ENCODE measurements at places on chromosomes 12 and 14.

- DNase-seq, result no peak
Measured at GRCh38 chr12:132351751-132352495, 22.5 kb upstream of the GALNT9 start.

DNA sequence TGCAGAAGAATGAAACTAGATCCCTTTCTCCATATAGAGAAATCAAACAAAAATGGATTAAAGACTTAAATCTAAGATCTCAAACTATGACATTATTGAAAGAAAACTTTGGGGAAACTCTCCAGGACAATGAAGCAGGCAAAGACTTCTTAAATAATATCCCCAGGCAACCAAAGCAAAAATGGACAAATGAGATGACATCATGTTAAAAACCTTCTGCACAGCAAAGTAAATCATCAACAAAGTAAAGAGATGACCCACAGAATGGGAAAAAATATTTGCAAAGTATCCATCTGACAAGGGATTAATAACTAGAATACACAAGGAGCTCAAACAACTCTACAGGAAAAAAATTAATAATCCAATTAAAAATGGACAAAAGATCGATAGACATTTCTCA is 101.0 kb downstream of the RALGAPA1 start:
- no peak for DNase-seq

DNA sequence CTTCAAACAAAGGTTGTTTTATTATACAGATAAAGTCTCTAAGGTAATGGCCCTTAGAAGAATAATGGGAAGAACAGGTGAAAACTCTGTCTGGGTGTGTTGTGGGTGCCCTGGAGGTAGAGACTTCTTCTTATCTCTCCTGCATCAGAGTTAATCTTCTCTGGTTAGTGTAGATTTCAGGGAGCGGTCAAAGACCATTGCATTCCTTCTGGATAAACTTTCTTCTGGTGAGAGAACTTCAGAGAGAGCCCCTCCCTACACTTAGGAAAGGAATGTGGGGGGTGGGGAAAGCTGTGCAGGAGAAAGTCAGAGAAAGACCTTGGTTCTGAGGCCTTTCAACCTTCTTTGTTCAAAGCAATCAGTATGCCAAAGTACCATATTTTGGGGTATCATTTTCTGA is 658.5 kb downstream of the DIO2 start:
- no peak for DNase-seq

DNA sequence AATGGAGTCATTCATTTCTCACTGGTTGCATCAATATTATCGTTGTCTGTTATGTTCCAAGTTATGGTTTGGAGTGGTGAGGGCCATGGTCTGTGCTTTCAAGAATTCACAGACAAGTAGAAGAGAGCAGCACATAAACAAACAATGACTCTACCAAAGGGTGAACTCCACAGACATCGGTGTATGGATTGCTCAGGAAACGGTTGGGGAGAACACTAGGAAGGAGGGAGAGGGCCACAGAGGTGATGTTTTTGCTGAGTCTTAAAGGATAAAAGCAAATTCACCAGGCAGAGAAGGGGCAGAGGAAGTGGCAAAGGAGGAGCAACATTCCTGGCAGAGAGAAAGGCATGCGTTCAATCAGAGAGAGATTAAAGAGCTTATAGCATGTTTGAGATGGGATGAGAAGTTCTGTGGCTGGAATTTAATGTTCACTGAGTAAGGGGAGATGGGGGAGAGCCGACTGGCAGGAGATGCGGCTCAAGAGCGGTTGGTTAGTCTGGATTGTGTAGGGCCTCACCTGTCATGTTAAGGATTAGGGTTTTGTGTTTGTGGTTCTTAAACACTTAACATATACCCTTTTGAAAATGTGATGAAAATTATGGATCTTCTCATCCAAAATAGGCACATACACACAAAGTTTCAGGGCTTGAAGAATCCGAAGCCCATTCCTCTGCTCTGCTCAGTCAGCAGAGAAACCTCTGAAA is 42.3 kb upstream of the FRMD6 start:
- DNase-seq, result peak; percentile 31

DNA sequence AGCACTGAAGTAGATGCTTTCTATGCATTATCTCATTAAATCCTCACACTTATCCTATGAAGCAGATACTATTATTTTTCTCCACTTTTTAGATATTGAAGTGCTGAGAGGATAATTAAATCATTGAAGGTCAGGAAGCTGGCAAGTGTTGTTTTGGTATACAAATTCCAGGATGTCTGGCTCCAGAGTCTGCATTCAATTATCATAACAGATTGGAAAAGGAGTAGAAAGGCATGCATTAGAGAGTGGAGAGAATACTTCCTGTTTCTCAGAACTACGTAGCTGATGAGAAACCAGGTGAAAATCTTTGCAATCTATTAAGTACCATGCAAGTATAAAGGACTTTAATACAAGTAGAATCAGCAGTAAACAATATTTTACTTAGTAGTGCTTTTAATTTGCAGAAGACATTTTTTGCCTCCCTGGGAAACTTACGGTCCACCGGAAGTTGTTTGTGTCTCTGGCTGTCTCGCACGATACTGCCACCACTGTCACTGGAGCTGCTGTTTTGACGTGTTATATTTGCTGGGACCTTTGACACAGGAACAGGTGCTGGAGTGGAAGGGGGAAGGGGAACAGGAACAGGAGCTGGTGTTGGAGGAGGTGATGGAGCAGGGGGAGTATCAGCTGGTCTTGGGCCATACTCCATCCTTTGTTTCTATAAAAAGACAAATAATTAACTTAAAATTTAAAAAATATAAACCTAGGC is 158.0 kb downstream of the EPS8 start:
- no peak for DNase-seq

- DNase-seq, result peak; percentile 13
Measured at GRCh38 chr12:80033448-80033847, 65.9 kb upstream of the OTOGL start.

- no peak for DNase-seq
Measured at GRCh38 chr14:74472601-74473000, 20.5 kb downstream of the NPC2 start.

DNA sequence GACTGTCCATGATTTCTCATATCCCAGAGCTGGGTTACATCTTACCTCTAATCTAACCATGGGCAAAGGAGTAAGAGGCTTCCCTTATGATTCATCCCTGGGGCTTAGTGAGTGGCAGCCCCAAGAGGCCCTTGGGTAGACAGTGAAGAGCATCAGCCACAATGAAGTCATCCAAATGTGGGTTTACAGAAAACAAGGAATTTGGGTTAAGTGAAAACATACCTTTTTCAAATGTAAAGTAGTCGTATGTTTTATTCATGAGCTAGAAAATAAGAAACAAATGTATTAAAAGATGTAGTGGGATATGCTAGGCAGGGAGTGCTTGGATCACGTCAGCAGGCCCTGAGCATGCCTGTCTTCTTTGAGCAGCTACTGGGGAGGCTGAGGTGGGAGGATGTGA is 54.0 kb upstream of the ELK3 start:
- no peak for DNase-seq

- no peak for DNase-seq
Measured at GRCh38 chr12:7137908-7138307, 7.7 kb downstream of the CLSTN3 start.

GRCh38 chr12:19979584-19979983 is 388.8 kb upstream of the PDE3A start:
- no peak for DNase-seq

DNA sequence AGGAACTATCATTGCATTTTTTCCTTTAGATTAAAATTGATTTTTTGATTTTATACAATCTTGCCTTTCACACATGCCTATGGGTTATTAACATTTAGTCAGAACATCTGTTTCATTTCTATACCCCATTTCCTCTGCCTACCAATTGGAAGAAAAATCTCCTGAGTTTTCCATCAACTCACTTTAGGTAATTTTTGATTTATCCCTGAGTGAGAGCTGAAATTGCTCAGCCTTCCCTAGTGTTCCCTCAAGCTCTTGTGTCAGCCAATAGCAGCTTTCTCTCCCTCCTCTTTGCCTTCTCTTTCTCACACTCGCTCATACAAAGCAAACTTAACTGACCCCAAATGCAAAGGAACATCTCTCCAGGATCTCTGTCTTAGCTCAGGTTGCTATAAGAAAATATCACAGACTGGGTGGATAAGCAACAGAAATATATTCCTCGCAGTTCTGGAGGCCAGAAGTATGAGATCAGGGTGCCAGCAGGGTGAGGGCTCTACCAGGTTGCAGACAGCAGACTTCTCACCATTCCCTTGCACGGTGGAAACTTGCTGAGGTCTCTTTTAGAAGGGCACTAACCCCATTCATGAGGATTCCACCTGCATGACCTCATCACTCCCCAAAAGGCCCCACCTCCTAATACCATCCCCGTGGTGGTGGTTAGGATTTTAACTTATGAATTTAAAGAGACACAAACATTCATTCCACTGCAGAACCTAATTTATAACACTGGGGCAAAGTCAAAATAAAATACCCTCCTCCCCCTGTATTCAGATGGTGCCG is 224.2 kb upstream of the SFSWAP start:
- no peak for DNase-seq

DNA sequence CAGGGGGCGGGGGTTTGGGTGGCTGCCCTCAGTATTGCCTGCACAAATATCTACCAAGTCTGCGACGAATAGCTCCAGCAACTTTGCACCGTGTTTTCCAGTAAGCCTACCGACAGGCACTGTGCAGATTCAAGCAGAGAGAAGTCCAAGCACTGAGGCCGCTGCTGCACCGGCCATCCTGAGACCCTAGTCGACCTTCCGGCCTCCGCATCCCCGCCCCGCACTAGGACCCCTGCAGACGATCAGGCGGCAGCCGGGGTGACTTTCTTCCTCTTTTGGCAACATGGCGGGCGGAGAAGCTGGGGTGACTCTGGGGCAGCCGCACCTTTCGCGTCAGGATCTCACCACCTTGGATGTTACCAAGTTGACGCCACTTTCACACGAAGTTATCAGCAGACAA is at the start of gene EIF2S3B:
Gene EIF2S3B, plus strand, starts transcription at position 271 of the 400 bp plus-strand sequence. Its CDS starts 13 bp downstream, at position 284.
- no peak for DNase-seq

DNA sequence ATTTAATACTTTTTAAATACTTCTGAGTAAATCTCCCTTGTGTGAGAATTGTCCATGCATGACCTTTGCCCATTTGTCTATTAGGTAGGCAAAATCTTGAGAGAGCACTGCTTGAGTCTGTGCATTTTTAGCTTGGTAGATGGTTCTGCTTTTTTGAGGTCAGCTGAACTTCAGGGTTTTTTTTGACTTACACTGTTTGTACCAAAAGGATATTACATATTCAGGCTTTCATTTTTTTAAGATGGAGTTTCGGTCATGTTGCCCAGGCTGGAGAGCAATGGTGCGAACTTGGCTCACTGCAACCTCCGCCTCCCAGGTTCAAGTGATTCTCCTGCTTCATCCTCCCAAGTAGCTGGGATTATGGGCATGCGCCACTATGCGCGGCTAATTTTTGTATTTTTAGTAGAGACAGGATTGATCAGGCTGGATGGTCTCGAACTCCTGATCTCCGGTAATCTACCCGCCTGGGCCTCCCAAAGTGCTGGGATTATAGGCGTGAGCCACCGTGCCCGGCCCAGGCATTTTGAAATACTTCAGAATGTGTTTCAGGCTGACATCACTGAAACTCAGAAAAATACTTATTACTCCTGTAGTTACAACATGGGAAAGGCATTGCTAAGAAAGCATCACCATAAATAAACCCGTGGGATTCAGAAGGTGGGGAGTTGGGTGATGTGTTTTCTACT is 11.1 kb downstream of the RASSF3 start:
- DNase-seq, result peak; percentile 59

- no peak for DNase-seq
Measured at GRCh38 chr12:3454780-3455179, 36.2 kb upstream of the PRMT8 start.

GRCh38 chr14:105448706-105449111 is 25.9 kb upstream of the CRIP2 start:
- no peak for DNase-seq

- no peak for DNase-seq
Measured at GRCh38 chr12:33519566-33519965, 79.9 kb upstream of the SYT10 start.

DNA sequence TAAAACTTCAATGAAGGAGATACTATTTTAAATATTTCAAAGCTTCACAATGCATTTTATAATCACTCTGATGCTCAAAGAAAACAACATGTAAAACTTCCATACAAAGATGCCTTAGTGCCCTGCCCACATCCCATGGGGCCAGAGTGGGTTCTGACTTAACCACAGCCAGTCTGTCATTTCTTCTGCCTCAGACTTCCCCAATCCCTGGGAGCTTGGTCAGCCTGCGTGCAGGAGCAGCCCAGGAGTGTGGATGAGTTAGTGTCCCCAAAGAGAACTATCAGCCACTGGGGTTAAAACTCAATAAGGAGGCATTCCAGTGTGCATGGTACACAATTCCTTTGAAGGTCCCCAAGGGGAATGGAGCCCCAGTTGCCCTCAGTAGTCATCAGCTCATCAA is 100.3 kb downstream of the PTCSC3 start:
- DNase-seq, result no peak

DNA sequence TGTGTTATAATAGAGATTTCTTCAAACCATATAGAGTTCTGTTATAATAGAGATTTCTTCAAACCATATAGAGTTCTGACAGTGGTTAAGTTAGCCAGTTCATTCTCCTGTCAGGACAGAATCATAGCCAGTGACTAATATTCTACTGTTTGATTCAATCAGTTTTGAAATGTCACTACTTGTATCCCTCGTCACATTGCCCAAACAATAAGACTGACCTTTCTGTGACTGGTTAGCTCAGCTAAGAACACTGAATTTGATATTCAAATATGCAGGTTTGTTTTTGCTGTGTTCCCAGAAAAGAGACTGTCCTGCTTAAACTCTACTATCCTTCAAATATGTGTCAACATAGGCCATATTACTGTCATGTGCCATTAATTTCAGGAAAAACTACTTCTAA is 74.4 kb downstream of the ALG10B start:
- no peak for DNase-seq

- no peak for DNase-seq
Measured at GRCh38 chr12:6833189-6833890, 5.1 kb downstream of the P3H3 start.

- DNase-seq, result no peak
Measured at GRCh38 chr12:46470975-46471374, 98.4 kb upstream of the SLC38A2 start.

DNA sequence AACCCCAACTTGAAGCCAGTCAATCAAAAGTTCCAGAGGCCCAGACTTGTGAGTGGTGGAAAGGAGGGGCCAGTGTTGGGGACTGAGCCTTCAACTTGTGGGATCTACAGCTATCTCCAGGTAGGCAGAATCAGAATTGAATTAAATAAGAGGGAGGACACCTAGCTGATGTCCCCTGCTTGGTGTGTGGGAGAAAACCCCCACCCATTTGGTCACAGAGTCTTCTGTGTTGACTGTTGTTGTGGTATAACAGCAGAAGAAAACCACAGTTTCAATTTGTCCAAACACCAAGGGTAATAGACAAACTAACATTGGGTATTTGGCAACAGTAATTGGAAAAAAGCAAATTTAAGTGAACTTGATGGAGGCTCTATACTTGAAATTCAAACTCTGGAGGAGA is 3.4 kb upstream of the GCH1 start:
- no peak for DNase-seq

- peak; percentile 74 for DNase-seq
Measured at GRCh38 chr14:75315144-75315543, 36.5 kb downstream of the FOS start.

- DNase-seq, result no peak
Measured at GRCh38 chr14:38824706-38825105, 278.3 kb downstream of the SEC23A start.
